HT1080 (cell line): ENCODE measurements at places on chromosomes 4 and X. TPM values are rescaled to one million over a fixed set of nuclear protein-coding genes. Genes with fewer than 3 reads are reported as not detected.

Gene MTMR8
- 0.57 and 1.2 TPM in 2 replicates for total RNA-seq

Gene TXK
- total RNA-seq = 0.06 and 0.07 TPM in 2 replicates

Gene SLC10A4
- 1.00 and 1.1 TPM in 2 replicates for total RNA-seq

Gene PTPN13
- 7.9 and 12.0 TPM in 2 replicates for total RNA-seq

Gene CYP2U1
- 6.4 TPM in 2 replicates for total RNA-seq

Gene LAMP2
- 33.2 and 50.2 TPM in 2 replicates for total RNA-seq

Gene F11
- not detected in 2 replicates for total RNA-seq

Gene GATA1
- not detected in 2 replicates for total RNA-seq

Gene PCDH19
- not detected in 2 replicates for total RNA-seq

Gene TKTL2
- total RNA-seq = not detected in 2 replicates

Gene FAAH2
- 0.03 TPM in 1 of 2 replicates, not detected in the other for total RNA-seq

Gene RS1
- not detected in 2 replicates for total RNA-seq

Gene FGF13
- 4.8 and 4.9 TPM in 2 replicates for total RNA-seq

Gene GLRB
- 8.8 and 14.6 TPM in 2 replicates for total RNA-seq

Gene FGFBP1
- total RNA-seq = 0.05 and 0.47 TPM in 2 replicates

Gene UGT2A3
- not detected in 2 replicates for total RNA-seq

Gene RPS6KA6
- not detected in 2 replicates for total RNA-seq

Gene CAPN6
- not detected in 2 replicates for total RNA-seq

Gene USP51
- total RNA-seq = 0.57 and 0.58 TPM in 2 replicates

Gene MAGED4B
- total RNA-seq = 1.9 and 5.3 TPM in 2 replicates
